ENCODE measurements at places on chromosomes 1 and 21.

- DNase-seq: no peak
Observed at GRCh38 chr21:36554411-36555157, 74.7 kb upstream of the CLDN14 start.

DNA sequence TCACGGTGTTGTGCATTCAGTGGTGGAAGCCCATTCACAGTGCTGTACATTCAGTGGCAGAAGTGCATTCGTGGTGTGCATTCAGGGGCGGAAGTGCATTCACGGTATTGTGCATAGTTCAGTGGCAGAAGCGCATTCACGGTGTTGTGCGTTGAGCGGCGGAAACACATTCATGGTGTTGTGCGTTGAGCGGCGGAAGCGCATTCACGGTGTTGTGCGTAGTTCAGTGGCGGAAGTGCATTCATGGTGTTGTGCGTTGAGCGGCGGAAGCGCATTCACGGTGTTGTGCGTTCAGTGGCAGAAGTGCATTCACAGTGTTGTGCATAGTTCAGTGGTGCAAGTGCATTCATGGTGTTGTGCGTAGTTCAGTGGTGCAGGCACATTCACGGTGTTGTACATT, 60.6 kb downstream of the PCNT start:
- no peak for DNase-seq

DNA sequence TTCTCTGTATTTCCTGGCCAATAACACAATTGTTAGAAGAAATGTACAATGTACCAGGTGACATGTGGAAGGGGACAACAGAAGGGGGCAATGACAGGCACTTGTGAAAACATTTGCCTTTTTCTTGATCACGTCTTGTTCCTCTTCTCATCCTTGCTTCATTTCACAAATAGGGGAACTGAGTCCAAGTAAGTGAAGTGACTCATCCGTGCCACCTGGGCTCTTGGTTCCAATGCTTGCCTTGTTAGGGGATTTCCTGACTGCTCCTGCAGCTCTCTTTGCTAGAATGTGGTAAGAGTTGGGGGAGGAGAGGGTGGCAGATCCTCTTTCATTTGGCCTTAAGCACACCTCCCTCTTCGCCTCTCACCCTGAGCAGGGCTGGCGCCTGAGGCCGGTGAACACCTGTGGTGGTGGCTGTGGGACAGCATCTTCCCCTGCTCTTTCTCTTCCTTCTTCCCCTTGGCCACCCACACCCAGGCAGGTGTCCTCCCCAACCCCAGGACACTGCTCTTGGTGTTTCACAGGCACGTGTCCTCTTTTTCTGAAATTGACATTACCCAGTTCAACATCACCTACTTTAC, 2.2 kb upstream of the RHEX start:
- DNase-seq: peak; percentile 21

GRCh38 chr1:19079541-19080472, 123.3 kb upstream of the IFFO2 start:
- DNase-seq: no peak

DNA sequence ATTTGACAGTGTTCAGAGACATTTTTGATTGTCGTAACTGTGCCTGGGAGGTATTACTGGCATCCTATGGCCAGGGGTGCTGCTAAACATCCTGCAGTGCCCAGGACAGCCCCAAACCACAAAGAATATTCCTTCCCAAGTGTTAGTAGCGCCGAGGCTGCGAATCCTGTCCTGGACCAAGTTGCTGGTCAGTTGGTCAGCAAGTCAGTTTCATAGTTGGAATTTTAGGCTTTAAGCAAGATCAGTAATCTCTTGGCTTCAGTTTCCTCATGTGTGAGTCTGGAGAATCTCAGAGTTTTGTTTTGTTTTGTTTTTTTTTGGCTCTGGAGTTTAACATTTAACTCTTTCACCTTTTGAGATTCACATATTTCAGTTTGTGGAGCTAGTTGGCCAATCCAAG, 65.0 kb downstream of the MTR start:
- no peak for DNase-seq

GRCh38 chr1:223709598-223709997, 2.7 kb upstream of the CAPN2 start:
- no peak for DNase-seq
